Articular chondrocyte of knee joint (primary cell): ENCODE measurements at places on chromosomes 3 and 15. TPM values are rescaled to one million over a fixed set of nuclear protein-coding genes. Genes with fewer than 3 reads are reported as not detected.

Gene TUSC2
- 11.1 and 14.5 TPM in 2 replicates for total RNA-seq

Gene SPTBN5
- 0.13 and 0.22 TPM in 2 replicates for total RNA-seq

Gene SERP1
- total RNA-seq: 105 and 128 TPM in 2 replicates

Gene SHC4
- 2.5 and 2.7 TPM in 2 replicates for total RNA-seq

Gene LSG1
- 28.1 and 30.2 TPM in 2 replicates for total RNA-seq

Gene NRG4
- total RNA-seq: 0.26 TPM in 1 of 2 replicates, not detected in the other

Gene C2CD4A
- total RNA-seq: 0.11 and 0.26 TPM in 2 replicates

Gene CHRD
- total RNA-seq: 1.7 and 4.7 TPM in 2 replicates

Gene PLAAT1
- not detected in 2 replicates for total RNA-seq

Gene UROC1
- total RNA-seq: not detected in 2 replicates

Gene CSTA
- total RNA-seq: 0.65 and 3.1 TPM in 2 replicates

Gene PROS1
- total RNA-seq: 51.7 and 59.1 TPM in 2 replicates

Gene TMEM212
- not detected in 2 replicates for total RNA-seq

Gene SUSD5
- 23.9 and 31.5 TPM in 2 replicates for total RNA-seq

Gene SLC22A14
- total RNA-seq: 0.32 and 0.52 TPM in 2 replicates

Gene SPG11
- 78.8 and 85.9 TPM in 2 replicates for total RNA-seq

Gene CCDC54
- total RNA-seq: not detected in 2 replicates

Gene CASR
- total RNA-seq: not detected in 2 replicates

Gene RHOV
- total RNA-seq: not detected in 2 replicates

Gene STOML1
- total RNA-seq: 10.3 and 12.4 TPM in 2 replicates

Gene GOLGA8M
- 1.0 and 2.9 TPM in 2 replicates for total RNA-seq

Gene HTR3D
- not detected in 2 replicates for total RNA-seq

Gene TF
- total RNA-seq: 0.43 and 0.52 TPM in 2 replicates

Gene NR2F2
- 1.7 and 3.3 TPM in 2 replicates for total RNA-seq

Gene ZNF662
- total RNA-seq: 5.2 and 8.5 TPM in 2 replicates

Gene TRIM71
- total RNA-seq: not detected in 2 replicates

Gene NANOGP8
- 0.43 and 0.91 TPM in 2 replicates for total RNA-seq

Gene CCK
- 0.13 TPM in 1 of 2 replicates, not detected in the other for total RNA-seq

Gene RTP3
- not detected in 2 replicates for total RNA-seq

Gene ECE2
- not detected in 2 replicates for total RNA-seq

Gene CLDN16
- not detected in 2 replicates for total RNA-seq

Gene SCG5
- 2.1 and 5.3 TPM in 2 replicates for total RNA-seq

Gene TEX55
- not detected in 2 replicates for total RNA-seq

Gene DAPK2
- 14.8 and 20.4 TPM in 2 replicates for total RNA-seq

Gene LSMEM2
- total RNA-seq: 0.13 and 0.22 TPM in 2 replicates

Gene TGM5
- 0.22 and 0.78 TPM in 2 replicates for total RNA-seq

Gene WDR76
- 14.1 and 19.5 TPM in 2 replicates for total RNA-seq

Gene MUC20
- total RNA-seq: 1.4 and 1.6 TPM in 2 replicates

Gene NMNAT3
- 1.7 and 2.3 TPM in 2 replicates for total RNA-seq

Gene THAP10
- 2.4 and 2.7 TPM in 2 replicates for total RNA-seq
